ENCODE measurements at places on chromosomes 16 and 17.
A peak's percentile ranks its signal among the peaks of the same experiment; 100 is the strongest.

DNA sequence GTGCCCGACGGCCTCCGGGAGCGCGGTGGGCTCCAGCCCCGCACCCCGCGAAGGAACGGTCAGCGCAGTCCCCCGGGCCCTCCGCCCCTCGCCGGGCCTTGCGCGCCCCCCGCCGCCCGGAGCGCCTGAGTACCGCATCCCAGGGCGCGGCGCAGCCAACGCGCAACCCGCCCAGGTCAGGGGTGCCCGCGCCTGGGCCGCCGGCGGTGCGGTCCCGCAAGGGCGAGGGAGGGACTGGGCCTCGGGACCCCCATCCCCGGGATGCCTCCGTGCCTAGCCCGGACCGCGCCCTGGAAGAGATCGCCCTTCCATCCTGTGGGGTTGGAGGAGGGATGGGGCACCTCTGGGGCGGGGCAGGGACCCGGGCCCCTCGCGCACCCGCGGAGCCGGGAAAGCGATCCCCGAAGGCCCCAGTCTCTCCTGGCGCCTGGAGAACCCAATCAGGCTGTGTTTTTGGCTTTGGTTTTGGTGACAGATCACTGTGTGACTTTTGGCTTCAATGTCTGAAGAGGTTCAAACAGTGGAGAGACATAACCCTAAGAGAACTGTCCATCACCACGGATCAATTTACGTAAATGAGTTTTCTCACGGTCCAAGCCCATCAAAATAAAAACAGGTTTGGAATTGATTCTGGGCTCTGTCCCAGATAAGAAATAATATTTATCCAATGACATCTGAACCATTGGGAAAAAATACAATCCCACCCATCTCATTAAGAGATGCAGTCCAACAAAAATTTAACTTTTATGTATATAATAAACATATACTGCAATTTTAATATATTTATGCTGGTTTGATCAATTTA lies 17.8 kb downstream of the ENPP7 start:
- no peak for DNase-seq

DNA sequence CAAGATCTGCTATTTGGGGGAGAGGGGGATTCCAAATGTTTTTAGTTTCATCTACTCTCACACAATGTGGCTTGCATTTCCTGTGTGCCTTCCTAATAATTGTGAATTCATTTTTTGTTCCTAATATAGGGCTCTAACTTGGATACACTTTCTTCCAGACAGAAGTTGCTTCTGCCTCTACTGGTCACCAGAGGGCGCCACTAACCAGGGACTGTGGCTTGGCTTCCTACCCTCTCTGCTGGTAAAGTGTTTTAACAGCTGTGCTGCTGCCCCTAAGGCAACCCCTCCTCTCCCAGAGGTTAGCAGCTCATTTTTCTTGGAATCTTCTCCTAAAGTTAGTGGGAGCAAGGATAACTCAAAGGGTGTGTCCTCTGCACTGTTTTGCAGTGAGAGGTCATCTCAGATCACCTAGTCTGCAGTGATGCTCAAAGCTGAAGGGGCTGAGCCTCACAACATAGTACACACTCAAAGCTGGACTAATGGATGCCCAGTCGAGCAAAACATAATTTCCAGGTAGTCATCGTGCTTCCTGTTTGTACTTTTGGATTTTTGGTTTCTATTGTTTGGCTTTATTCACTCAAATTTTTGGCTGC lies 5.0 kb upstream of the PRSS54 start:
- no peak for DNase-seq

GRCh38 chr17:5672141-5672540 lies 87.8 kb upstream of the NLRP1 start:
- DNase-seq, result no peak

DNA sequence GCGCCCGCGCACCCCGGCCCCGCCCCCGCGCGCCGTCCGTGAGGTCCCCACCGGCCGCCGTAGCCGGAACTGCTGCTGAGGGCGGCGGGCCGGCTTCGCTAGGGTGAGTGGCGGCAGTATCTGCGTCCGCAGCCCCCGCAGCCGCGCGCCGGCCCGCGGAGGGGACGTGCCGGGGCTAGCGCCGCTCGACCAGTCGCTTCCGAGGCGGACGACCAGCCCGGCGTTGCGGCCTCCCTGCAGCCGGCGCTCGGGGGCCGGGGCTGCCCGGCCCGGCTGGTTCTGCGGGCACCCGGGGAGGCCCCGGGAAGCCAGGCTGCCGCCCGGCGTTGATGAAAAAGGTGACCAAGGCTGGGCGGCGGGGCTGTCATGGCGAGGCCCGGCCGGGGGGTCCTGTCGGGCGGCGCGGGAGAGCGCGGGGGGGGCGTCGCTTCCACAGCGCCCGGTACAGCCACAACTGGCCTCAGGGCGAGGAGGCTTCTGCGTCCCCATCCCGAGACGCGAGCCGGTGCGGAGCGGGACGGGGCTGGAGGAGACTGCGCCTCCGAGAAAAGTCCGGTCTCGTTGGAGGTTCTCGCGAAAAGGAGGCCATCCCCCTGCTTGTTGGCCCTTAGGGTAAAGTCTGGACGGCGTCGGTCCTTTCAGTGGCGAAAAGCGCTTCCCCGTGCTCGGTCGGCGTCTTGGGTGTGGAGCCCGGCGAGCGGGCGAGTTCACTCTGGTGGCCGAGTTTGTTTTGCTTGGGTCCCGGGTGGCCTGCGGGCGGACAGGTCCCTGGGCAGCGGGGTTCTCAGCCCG lies at the start of gene CRAMP1:
Gene CRAMP1, plus strand, starts transcription at position 41 of the 792 bp plus-strand sequence. CDS start 2,280 bp downstream, outside the sequence.
- no peak for DNase-seq

- no peak for DNase-seq
Measured at GRCh38 chr16:86374603-86375130, 135.7 kb upstream of the FOXF1 start.

- DNase-seq, result no peak
Measured at GRCh38 chr16:23691483-23692189, 12.9 kb downstream of the PLK1 start.

- no peak for DNase-seq
Measured at GRCh38 chr16:3101841-3102470, 2.9 kb upstream of the ZSCAN10 start.

GRCh38 chr17:78836420-78837021 lies 4.1 kb downstream of the USP36 start:
- DNase-seq, result no peak

DNA sequence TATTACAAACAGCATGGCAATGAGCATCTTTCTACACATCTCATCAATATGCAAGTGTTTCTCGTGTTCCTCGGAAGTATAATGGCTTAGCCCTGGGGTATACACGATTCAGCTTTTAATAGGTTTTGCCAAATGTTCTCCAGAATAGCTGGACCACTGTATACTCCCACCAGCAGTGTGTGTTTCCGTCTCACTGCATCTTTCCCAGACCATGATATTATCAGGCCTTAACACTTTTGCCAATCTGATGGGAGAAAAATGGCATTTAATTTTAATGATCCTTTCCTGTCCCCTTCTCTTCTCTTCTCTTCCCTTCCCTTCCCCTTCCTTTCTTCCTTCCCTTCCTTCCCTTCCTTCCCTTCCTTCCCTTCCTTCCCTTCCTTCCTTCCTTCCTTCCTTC lies 30.8 kb downstream of the PRKCB start:
- DNase-seq, result no peak

- no peak for DNase-seq
Measured at GRCh38 chr17:19703828-19704613, 12.4 kb downstream of the SLC47A2 start.

DNA sequence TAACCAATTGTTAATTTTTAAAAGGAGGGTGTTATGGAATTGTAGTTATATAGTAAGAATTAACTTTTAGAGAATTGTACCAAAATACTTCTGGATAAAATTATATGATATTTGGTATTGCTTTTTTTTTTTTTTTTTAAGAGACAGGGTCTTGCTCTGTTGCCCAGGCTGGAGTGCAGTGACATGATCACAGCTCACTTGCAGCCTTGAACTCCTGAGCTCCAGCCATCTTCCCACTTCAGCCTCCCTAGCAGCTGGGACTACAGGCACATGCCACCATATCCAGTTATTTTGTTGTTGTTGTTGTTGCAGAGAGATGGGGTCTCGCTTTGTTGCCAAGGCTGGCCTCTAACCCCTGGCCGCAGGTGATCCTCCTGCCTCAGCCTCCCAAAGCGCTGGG lies 8.5 kb downstream of the ARSG start:
- DNase-seq, result no peak

DNA sequence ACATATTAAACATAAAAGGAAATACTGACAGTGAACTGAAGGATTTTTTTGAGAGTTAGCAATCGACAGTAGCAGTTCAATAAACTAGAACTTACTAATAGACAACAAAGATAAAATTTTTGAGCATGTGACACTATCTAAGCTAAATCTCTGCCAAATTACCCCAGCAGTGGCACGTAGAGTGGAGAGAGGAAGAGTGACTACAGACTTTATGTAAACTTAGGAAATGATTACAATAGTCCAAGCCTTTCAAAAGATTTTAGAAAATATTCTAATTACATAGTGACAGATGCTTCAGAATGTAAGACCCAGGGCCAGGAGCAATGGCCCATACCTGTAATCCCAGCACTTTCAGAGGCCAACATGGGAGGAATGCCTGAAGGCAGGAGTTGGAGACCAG lies 52.4 kb downstream of the CFDP1 start:
- no peak for DNase-seq

DNA sequence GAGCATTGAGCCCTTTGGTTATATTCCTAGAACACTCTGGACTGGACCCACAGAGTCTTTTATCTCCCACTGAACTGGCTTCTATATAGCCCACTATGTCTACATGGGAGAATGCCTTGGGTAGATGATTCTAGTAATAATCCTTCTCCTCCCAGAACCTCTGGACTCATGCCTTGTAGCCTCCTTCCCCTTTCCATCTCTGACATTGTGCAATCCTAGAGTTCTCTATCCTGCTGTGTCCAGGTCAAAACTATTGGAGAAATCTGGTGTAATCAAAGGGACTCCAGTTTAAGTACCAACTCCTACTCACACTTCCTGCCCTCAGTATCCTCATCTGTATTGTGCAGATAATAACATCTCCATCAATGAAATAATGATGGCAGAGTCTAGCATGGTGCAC lies 9.1 kb downstream of the RCVRN start:
- no peak for DNase-seq

GRCh38 chr17:79948945-79949655 lies 86.6 kb downstream of the TBC1D16 start:
- no peak for DNase-seq

DNA sequence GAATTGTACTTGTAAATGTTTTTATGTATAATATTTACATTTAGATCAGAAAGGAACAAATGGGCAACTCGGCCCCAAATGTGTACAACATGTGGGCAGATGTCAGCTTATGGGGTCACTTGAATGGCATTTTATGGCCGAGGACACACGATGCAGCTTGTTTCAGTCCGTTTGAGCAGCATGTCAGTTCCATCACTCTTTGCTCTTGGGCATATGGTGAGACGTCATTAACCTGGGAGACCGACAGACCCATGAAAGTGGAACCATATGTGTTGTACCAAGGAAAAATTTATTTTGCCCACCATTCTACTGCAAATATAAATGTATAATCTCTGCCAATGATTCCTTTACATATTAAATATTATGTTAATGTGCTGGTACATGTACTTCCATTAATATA lies 561.9 kb upstream of the SOX9 start:
- DNase-seq, result no peak

GRCh38 chr17:69900829-69901228 lies 174.2 kb upstream of the KCNJ16 start:
- no peak for DNase-seq

GRCh38 chr17:68019336-68019674 lies 16.2 kb upstream of the KPNA2 start:
- no peak for DNase-seq

DNA sequence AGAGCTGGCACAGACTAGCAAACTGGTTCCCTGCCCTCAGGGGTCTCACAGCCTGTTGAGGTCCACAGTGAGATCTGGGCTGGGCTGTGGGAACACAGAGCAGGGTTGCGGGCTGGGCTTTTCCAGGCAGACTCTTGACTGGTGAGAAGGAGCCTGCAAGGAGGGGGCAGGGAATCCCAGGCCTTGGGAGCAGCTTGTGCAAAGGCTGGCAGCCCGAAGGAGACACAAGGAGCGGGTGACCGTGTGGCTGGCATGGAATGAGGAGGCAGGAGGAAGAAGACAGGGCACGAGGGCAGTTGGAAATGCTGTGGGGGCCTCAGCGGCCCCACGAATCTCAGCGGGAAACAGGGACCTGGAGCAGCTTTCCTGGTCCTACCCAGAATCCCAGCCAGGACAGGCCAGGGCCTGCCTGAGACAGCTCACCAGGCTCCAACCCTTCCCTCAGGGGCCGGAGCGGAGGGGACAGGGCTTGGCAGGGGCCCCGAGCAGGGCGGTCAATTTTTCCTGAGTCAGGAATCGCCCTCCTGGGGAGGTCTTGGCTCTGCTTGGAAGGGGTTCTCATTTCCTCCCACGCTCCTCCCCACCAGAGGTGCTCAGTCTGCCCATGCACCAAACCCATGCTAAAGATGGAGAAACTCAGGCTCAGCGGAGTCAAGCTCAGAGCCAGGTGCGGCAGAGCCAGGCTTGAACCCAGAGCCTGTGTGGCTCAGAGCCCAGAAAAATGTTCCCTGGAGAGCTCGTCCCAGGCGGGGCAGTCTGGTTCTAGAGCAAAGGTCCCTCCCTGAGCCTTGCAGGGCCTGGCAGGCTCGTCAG lies 9.2 kb upstream of the SNN start:
- no peak for DNase-seq

- DNase-seq, result no peak
Measured at GRCh38 chr17:15942207-15942833, 2.6 kb upstream of the ADORA2B start.

DNA sequence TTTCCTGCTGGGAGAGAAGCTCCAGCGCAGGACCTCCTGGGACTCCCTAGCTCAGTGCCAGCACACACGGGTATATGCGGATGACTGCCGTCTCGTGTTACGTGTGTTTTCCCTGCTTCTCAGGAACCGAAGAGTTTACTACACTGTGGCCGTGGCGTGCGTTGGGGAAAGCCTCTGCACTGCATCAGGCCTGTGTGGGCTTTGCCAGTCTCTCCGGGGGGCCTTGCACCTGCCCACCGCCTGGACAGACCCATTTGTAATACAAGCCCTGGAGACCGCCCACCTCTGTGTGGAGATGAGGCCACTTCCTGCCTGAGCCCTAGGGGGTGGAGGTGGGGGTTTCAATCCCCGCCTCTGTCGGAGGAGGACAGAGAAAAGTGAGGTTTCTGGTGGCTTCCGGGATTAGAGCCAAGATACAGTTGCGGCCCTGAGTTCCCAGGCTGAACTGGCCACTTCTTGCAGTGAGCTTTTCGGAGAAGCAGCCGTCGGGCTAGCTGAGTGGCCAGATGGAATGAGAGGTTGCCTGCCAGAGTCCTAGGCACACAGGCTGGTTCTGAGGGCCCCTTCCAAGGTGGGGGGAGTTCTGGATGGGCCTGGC lies 43.4 kb upstream of the GSE1 start:
- peak; percentile 70 for DNase-seq

- DNase-seq, result no peak
Measured at GRCh38 chr17:72063756-72064450, 56.9 kb upstream of the SOX9 start.

- no peak for DNase-seq
Measured at GRCh38 chr17:64240741-64241347, 22.2 kb downstream of the TEX2 start.

Data from KG1 (cell line).